Stimulated activated CD4-positive, alpha-beta T cell treated with anti-CD3 and anti-CD28 coated beads, Interleukin-4, amount 100 ng/mL, for 1 hour (primary cell): ENCODE measurements at places on chromosomes 13 and 19.

- DNase-seq, result no peak
Measured at GRCh38 chr13:30654430-30654829, 36.7 kb downstream of the USPL1 start.

DNA sequence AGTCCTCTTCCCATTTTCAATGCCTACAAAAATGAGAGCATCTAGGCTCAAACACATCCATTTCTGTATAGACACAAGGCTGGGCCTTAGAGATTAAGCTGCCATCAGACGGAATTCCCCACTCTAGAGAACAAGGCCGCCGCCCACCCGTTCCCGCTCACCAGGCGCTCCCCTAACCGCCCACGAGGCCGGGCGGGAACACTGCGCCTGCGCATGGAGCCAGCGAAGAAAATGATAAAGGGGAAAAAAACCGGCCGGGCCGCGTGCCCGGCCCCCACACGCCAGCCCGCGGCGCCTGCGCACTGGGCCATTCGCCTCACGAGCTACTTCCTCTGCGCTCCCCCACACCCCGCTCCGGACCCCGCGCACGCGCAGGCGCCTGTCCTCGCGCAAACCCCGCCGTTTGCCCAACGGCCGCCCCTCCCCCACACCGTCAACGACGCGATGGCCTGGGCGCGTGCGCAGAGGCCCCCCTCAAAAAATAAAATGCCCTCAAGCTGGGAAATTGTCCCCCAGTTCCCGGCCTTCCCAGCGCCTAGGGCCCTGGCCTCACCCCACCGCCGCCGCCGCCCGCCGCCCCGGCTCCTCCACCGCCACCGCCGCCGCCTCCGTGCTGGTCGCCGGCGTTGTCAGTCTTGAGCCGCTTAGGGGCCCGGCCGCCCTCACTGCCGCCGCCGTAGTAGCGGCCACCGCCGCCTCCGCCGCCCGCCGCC is 483 bp downstream of the HNRNPL start:
- DNase-seq, result peak; percentile 100

GRCh38 chr19:2047449-2048103 is 3.5 kb downstream of the MKNK2 start:
- DNase-seq, result no peak

DNA sequence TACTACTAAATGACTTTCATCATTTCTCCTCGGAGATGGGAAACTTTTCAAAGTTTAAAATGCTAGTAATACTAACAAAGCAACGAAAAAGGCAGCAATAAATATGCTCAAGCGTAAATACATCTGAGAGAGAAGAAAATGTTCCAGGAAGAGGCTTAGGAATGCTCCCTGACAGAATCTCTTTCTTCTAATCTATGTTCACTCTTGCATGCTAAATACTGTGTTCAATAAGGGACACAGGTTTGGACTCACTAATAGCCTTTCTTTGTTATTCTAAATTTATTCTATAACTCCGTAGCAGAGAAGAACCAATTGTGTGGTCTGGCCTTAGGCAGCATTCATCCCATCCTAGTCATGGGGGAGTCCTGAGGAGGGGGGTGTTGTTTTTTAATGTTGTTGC is 823.0 kb downstream of the PCDH9 start:
- DNase-seq, result no peak
